ENCODE measurements at places on chromosomes 11 and 22.

DNA sequence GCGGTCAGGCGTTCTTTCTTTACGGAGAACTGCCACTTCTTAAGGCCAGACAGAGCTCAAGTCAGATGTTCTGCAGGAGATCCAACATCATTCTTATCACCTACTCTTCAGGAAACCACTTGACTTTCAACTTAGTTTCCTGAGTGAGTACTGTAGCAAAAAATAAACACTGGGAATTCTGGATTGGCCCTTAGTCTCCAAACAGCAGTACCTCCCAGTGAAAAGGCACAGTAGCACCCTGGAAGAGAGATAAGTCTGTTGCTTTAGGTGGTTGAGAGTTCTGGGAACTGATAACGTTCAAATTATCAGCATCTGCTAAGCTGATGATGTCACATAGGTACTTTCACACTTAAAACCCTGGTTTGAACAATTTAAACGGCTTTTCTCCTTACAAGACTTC lies 971.8 kb upstream of the TENM4 start:
- H3K27me3 ChIP-seq: no peaks in the 10 kb centered on the region
- no peak overlapping the region for H3K4me3 ChIP-seq
- no peak overlapping the region for H3K27ac ChIP-seq
- DNase-seq: no peak

DNA sequence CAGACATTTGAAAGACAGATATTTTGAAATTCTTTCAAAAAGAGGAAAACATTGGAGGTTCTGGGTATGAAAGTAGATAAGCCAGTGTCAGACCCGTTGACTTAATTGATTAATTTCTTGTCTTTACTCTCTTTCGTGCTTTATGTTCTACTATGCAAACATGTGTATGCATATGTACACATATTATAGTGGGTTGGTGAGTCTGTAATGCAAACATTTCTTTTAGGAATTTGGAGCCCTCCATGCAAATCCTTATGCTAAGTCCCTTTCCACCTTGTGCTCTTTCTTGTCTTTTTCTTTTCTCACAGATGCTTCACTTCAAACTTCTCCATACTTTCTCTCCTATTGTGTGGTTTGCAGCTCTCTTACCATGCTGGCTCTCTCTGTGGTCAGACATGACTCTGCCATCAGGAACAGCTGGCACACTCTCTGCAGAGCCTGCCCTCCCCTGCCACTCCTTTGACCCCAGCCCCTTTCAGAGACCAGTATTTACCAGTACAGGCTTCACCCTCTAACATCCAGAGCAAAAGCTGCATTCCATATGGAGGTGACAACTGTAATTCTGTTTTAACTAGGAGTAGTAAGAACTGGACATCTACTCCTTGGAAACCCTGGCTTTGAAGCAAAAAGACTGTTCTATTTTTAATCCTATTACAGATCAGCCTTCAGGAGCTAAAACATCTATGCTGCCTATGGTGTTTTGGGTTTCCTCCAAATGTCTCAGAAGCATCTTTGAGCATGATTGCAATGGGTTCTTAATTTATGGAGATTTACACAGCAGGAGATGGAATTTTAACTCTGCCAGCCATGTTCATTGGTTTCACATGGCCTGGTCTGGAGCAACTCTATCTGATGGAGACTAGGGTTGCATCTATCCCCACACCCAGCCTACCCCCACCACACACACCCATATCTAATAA lies 386.9 kb upstream of the FAT3 start:
- no peak overlapping the region for H3K4me3 ChIP-seq
- peak overlapping the region; percentile 40 for H3K27ac ChIP-seq
- H3K36me3 ChIP-seq: no peaks in the 10 kb centered on the region
- no peaks in the 10 kb centered on the region for H3K27me3 ChIP-seq
- DNase-seq: no peak

- no peaks in the 10 kb centered on the region for H3K36me3 ChIP-seq
- no peak overlapping the region for H3K27ac ChIP-seq
- no peak for DNase-seq
Observed at GRCh38 chr11:131866535-131867400, 496.4 kb downstream of the NTM start.

GRCh38 chr11:119192111-119192510 lies 6.8 kb downstream of the NHERF4 start:
- peaks cover 4% of the 10 kb centered on the region for H3K4me1 ChIP-seq
- no peak overlapping the region for H3K27ac ChIP-seq
- DNase-seq: no peak
- H3K4me3 ChIP-seq: no peak overlapping the region

DNA sequence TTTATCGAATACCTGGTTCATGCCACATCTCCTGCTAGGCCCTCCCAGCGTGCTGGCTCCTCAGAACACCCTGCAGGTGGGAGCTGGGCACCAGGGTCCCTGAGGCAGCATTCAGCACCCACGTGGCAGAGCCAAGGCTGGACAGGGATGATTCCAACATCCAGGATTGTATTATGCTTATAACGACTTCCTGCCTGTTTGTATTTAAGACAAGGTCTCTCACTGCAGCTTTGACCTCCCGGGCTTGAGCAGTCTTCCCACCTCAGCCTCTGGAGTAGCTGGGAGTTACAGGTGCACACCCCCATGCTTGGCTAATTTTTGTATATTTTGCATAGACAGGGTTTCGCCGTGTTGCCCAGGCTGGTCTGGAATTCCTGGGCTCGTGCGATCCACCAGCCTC lies 64.7 kb upstream of the WNT7B start:
- H3K27me3 ChIP-seq: peaks cover 68% of the 10 kb centered on the region
- H3K36me3 ChIP-seq: no peaks in the 10 kb centered on the region
- peaks cover under 1% of the 10 kb centered on the region for H3K4me1 ChIP-seq

DNA sequence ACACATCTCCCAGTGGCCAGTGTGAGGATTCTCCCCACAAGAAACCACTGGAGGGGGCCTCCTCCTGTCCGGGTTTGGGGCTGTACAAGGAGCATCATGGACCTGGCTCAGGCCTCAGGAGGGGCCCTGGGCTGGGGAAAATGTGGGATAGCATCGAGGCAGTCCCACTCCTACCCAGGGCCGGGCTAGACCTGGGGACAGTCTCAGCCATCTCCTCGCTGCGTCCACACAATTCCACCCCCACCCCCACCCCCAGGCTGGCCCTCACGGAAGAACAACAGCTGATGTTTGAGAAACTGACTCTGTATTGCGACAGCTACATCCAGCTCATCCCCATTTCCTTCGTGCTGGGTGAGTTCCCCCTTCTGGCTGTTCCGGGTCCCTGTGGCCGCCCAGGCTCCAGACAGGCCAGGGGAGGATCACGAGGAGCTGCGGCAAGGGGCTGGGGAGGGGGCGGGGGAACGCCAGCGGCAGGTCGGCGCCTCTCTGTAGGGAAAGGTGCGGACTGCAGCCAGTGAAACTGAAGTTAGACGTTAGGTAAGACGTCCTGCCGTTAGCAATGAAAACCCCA lies 4.8 kb downstream of the BEST1 start:
- no peak overlapping the region for H3K4me3 ChIP-seq

GRCh38 chr11:97995874-97996273 lies 1024.9 kb upstream of the CNTN5 start:
- H3K27ac ChIP-seq: no peak overlapping the region
- H3K27me3 ChIP-seq: no peaks in the 10 kb centered on the region
- H3K36me3 ChIP-seq: no peaks in the 10 kb centered on the region
- no peak for DNase-seq
- H3K4me1 ChIP-seq: no peaks in the 10 kb centered on the region
- H3K4me3 ChIP-seq: no peak overlapping the region

Data from neural crest cell (in vitro differentiated cells).